Glomerular endothelial cell (primary cell): ENCODE measurements at places on chromosomes 3 and 15.

GRCh38 chr3:190644766-190645165 is 130.9 kb downstream of the IL1RAP start:
- no peak for DNase-seq

- DNase-seq = no peak
These were observed 38.2 kb upstream of the MCF2L2 start for GRCh38 chr3:183466575-183466974.

- no peak for DNase-seq
These were observed 90.7 kb downstream of the TMEM266 start for GRCh38 chr15:76150513-76150912.

DNA sequence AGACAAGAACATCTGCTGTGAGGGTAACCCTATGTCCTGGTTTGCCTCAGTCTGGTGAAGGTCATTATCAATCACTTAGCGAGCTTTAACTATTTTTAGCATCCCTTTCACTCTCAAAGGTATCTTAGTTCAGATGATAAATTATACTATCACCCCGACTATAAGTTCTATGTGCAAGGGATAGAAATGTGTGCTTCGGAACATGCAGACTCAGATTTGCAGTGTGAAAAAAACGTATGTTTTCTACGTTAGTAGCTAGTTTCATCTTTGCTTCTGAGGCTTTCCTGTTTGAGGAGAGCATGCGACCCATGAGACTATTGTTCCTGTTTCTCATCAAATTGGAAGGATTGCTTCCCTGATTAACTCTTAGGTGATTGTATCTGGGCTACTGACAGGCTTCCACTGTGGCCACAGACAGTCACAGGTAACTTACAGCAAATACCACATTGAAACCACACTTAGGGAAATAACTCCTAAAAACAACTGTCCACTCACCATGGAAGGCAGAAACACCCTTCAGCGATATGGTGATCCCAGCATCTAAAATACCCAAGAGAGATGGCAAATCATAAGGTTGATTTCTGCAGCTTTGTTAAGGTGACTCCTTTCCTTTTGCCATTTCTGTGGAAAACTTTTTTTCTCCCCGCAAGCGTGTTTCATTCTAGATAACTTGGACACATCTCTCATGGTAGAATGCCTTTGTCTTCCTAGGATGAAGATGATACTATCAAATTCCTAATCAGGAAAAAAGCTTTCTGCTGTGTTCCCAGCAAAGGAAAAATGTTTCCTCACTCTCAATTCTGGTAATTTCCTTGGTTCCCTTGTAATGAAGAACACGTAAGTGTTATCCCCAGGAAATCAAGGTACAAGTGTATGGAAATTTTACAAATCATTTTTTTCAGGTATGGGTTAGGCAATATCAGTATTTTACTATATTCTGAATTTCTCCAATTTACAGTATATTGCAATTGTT is 5.2 kb downstream of the GCSAM start:
- no peak for DNase-seq
